Nephron progenitor cell (in vitro differentiated cells): ENCODE measurements at places on chromosomes 5 and 9.

DNA sequence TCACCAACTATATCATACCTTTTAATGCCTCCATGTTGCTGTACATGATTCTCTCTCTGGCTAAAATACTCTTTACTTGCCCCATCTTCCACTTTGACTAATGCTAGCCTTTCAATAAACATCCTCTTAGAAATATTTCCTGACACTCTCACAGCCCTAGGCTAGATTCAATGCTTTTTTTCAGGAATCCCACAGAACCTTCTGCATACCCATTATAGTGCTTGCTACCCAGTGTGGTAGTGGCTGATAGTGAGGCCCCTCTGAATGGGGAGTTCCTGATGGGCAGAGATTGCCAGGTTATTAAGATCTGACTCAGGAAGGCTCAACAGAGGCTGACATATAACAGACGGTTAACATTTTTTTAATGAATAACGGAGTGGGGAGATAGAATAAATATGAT lies 11.6 kb downstream of the SSBP2 start:
- DNase-seq = no peak

DNA sequence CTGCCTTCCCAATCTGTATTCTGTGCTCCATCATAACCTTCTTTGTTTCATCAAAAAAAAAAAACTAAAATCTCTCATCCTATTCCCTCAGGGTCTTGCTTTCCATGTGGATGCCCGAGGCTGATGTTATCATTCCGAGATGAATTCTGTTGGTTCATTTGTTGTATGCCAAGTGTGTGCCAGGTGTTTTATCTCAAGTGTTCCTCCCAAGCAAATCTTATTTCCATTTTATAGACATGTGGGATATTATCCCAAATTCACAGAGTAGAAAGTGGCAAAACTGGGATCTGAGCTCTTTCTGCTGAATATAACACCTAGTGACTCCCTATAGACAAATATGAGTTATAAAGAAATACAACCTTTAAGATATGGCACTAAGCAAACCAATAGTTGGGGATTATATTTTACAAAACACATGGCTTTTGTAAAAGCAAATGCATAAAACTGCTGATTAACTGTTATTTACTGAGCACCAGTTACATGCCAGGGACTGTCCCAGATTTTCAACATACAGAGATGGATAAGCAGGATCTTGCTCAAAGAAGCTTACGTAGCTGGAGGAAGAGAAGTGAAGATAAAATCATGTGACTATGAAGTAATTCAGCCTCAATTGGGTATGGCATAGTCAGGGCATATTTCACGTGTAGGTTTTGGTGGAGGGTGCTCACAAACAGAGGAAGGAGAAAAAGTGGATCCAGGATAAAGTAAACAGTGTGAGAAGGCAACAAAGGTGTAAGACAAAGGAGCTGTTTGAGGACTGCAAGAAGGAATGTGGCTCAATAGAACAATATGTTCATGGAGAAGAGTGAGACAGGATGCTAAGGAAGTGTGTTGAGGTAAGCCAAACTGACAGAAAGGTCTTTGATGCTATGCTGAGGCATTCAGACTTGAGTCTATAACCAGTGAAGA lies 143.3 kb upstream of the ADAMTSL1 start:
- DNase-seq = no peak

- DNase-seq = no peak
These were observed 267.9 kb downstream of the COX7C start for GRCh38 chr5:86885489-86886230.

DNA sequence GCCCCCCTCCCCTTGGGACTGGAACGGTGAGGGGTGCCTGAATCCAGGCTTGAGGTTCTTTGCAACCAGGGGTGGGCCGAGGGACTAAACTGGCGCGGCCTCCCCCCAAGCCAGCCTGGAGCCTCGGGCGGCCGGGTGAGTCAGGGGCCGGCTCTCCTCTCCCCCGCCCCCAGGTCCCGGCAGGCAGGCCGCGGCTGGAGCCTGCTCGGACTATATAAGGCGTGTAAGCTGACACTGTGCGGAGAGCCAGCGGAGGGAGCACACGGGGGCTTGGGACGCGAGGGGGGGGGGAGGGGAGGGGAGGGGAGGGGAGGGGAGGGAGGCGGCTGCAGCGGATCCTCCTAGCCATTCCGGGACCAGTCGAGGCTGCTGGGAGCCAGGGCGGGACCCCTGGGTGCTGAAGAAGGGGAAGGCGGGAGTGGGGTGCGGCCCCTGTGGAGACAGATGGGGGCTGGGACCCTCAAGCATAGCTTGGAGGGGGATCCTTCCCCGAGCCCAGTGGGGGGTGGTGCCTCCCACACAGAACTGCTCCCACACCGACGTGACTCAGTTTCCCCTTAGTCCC lies 595 bp downstream of the PDLIM7 start:
- DNase-seq = peak; percentile 82
